Activated naive CD4-positive, alpha-beta T cell treated with Interleukin-2 at 50 U/mL for 16 hours (primary cell): ENCODE measurements at places on chromosomes 1 and 21.

- DNase-seq = no peak
Observed at GRCh38 chr1:66464802-66465201, 69.2 kb upstream of the SGIP1 start.

DNA sequence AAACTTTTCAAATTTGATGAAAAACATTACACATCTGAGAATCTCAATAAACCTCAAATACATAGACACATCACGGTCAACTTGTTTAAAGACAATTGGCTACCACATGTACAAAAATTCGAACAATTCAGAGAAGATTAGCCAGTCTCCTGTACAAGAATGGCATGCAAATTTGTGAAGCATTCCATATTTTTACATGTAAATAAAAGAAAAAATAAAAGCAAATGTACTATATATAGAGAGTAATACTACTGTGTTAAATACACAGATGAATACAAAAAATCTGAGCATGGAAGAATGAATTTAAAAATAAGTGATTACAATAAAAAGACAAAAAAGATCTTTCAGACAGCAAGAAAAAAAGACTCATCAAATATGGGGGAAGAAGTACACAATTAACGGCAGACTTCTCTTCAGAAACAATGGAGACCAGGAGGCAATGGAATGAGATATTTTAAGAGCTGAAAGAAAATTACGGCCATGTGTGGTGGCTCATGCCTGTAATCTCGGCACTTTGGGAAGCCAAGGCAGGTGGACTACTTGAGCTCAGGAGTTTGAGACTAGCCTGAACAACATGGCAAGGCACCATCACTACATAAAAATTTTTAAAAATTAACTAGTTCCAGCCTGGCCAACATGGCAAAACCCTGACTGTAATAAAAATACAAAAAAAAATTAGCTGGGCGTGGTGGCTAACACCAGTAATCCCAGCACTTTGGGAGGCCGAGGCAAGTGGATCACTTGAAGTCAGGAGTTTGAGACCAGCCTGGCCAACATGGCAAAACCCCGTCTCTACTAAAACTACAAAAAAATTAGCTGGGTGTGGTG lies 23.2 kb downstream of the HAX1 start:
- no peak for DNase-seq

DNA sequence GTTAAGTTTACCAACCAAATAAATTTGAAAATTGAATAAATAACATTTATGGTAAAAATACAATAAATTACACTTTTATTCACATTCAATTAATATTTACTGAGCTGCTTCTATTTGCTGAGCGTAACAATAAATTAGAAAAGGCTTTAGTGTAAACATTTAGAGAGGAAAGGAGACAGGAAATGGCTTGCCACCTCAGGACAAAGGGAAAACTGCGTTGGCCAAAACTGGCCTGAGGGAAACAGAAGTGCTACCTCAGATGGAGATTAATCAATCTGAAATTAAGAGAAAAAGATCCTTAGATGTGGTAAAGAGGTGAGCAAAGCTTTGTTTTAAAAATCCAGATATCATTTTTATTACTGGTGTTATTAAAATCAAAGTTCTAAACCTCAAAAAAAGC lies 128.0 kb downstream of the SLC44A5 start:
- no peak for DNase-seq

DNA sequence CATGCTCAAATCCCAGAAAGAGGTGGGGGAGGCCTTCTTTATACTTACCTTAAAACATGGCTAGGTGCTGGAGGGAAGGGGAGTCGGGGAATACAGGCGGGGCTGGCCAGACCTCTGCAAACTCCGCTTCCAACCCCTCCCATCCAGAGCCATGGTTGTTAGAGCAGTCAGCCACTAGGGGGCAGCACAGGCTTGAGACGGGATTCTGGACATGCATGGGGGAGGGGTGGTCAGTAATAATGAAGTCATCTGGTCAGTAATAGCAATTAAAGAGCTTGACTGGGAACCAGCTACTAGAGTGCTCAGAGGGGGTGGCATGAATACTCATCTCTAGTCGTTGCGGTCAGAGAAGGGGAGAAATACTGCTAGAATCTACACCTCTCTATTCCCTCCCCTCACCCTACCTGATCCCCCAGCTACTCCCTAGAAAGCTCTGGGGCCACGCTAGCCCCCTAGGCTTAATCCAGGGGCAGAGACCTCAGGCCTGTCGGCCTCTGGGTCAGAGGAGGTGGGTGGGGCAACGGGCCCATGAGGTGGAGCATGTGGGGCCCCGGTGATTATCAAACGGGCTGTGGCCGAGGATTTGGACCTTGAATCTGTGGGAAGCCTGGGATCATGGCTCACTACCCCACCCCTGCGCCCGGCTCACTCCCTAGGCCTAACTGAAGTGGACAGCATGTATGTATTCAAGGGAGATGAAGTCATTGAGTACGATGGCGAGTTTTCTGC lies 2.9 kb downstream of the CASQ1 start:
- DNase-seq = peak; percentile 82

DNA sequence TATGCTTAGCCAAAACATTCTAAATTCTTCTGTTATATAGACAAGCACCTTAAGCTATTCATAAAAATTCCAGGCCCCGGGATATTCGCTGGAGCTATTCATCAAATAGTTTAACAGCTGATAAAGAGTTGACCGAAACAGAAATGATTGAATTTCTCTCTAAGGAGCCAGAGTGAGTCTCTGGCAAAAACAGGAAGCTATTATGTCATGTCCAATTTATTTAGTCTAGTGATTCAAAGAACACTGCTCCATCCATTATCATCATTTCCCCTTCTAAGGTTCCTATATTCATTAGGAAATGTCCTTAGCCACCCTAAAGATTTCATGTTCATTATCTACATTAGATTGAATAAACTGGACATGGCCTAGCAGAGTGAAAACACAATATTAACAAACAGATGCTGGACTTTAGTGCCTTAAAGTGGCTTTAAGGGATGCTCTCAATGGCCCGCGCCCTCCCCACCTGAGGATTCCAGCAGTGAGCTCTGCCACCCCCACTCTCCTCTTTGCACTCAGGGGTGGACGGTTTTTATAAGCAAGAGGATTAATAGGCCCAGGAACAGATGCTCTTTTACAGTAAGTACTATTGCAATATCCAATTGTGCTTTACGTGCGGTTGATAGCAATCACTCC lies 122.1 kb upstream of the RGS1 start:
- no peak for DNase-seq

DNA sequence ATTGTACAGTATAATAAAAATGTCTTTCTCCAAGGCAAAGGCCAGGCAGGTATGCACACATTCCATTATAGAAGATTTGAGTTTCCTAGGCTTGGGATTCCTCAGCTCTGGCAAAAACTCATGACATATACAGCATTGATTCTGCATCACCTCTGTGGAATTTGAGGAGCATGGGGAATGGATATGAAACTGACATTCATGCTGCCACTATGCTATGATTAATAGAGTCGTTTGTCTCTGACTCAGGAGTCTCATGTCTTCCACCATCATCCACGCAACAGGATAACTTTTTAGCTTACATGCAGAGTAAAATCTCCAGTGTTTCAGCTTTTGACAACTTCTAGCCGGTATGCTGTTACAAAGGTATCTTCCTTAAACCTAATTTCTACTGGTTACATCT lies 49.8 kb upstream of the ADORA3 start:
- no peak for DNase-seq

- DNase-seq = no peak
Observed at GRCh38 chr1:15850471-15851001, 3.0 kb downstream of the SPEN start.

GRCh38 chr1:40362699-40363098 lies 10.8 kb upstream of the SMAP2 start:
- DNase-seq = no peak

GRCh38 chr21:34734696-34735095 lies 65.9 kb downstream of the CLIC6 start:
- DNase-seq = no peak

- no peak for DNase-seq
Observed at GRCh38 chr1:1080951-1081310, 6.8 kb upstream of the RNF223 start.

- no peak for DNase-seq
Observed at GRCh38 chr1:85935234-85935633, 221.3 kb downstream of the COL24A1 start.

DNA sequence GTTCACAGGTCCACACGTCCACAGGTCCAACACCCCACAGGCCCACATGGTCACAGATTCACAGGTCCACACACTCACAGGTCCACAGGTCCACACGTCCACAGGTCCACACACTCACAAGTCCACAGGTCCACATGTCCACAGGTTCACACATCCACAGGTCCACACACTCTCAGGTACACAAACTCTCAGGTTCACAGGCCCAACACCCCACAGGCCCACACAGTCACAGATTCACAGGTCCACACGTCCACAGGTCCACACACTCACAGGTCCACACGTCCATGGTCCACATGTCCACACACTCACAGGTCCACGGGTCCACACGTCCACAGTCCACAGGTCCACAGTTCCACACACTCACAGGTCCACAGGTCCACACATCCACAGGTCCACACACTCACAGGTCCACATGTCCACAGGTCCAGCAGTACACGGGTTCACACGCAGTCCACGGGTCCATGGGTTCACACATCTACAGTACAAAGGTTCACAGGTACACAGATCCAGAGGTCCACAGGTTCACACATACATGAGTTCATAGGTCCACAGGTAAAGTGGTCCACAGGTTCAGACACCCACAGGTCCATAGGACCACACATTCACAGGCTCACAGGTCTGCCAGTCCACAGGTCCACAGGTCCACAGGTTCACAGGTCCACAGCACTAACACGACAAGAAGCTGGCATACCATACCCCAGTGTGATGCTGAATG lies 39.3 kb upstream of the COL6A2 start:
- no peak for DNase-seq

GRCh38 chr21:44572959-44573583 lies 458 bp upstream of the KRTAP10-4 start:
- DNase-seq = no peak

GRCh38 chr1:184843732-184844495 lies 89.3 kb upstream of the EDEM3 start:
- DNase-seq = peak; percentile 69

- no peak for DNase-seq
Observed at GRCh38 chr1:8474369-8474768, 156.5 kb downstream of the SLC45A1 start.

- no peak for DNase-seq
Observed at GRCh38 chr1:209160230-209160629, 423.3 kb upstream of the CAMK1G start.

GRCh38 chr1:12439073-12439472 lies 178.9 kb downstream of the DHRS3 start:
- DNase-seq = no peak

GRCh38 chr1:229287267-229287666 lies 16.4 kb downstream of the RAB4A start:
- no peak for DNase-seq

DNA sequence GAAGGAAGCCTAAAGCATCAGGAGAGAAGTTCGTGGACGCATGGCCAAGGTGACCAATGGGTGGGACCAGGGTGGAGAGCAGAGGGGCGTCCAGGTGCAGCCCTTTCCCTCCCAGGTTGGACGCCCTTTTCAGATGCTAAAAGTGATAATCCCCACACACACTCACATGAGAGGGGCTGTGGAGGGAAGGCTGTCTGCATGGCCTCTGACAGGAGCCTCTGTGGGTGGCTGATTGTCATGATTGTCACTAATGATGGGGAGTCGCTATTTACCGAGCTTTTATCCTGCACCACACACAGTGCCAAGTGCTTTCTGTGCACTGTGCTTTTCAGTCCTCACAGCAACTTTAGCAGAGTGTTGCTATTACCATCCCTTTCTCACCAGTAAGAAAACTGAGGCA lies 27.1 kb upstream of the C1QA start:
- no peak for DNase-seq

- DNase-seq = no peak
Observed at GRCh38 chr1:34714386-34714785, 40.5 kb upstream of the GJB5 start.

- DNase-seq = no peak
Observed at GRCh38 chr1:62903982-62904855, 120.3 kb downstream of the ATG4C start.

DNA sequence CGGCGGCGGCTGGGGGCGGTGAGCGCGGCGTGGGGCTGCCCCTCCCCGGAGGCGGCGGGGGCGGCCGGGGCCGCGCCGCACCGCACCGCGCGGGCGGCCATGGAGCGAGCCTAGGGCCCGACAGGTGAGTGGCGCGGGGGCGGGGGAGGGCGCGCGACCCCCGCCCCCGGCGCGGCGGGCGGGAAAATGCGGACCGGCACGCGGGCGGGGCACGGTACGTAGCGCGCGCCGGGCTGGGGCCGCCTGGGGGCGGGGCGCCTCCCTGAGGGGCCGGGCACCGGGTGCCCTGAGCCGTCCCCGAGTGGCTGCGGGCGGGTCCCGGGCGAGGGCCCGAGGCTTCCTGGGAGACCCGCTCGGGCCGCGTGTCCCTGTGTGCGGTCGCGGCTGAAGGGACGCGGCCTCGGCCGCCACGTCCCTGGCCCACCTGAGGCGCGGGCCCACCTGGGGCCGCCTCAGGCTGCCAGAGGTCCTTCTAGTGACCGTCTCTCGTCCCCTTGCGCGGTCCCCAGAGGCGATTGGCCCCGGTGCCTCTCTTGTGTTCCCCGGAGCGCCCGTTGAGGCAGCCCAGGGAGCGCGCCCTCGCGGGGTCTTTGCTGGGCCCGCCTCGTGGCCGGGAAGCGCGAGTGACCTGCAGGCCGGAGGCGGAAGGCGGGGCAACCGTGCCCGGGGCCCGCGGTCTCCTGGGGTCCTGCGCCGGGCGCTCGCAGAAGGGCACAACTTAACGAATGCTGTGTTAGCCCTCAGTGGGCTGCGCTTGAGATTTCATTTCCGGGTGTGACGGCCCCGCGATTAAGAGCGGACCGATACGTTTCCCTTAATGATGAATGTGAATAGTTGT lies 500 bp downstream of the FAM20B start:
- DNase-seq = peak; percentile 75

DNA sequence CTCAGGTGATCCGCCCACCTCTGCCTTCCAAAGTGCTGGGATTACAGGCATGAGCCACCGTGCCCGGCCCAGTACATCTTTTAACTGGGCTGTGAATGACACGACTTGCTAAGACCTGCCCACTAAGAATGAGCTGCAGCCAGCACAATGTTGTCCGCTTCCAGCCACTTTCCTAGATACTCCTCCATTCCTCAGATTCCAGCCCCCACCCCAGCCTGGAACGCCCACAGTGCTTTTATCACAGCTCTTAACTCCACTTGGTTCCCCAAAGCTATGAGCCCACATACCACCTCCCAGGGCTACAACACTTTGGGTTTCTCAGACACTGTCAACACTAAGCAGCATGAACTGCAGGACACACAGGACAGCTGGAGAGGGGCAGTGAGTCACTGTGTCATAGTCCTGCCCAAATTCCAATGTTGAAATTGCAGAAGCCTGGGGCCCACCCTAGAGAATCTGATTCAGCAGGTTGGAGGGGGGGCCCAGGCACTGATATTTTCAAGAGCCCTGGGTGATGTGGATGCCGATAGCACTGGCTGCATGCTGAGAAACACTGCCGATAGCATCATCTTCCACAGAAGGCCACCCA lies 58.0 kb downstream of the ACBD3 start:
- no peak for DNase-seq

- DNase-seq = no peak
Observed at GRCh38 chr1:2609319-2610035, 22.9 kb downstream of the PRXL2B start.
